Esophagus squamous epithelium (tissue), 5 donors: ENCODE measurements at places on chromosomes 2 and 18.

DNA sequence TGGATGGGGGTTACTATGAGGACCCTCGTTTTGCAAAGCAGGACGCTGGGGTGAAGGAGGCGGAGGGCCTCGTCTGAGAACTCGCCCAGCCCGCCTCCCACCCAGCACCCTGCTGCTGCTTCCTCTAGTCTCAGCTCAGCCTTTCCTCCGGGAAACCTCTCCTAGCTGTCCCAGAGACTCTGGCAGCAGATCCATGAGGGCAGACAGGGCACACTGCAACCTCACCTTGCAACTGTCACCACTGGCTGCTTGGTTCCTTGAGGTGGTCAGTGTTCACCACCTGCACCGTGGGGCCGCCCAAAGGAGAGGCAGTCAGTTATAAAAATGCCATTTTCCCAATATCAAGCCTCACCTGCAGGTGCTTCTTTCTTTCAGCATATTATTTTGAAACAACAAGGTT, 45.6 kb downstream of the PARD6G start:
- DNase-seq = no peak

GRCh38 chr18:13136904-13137669, 81.5 kb upstream of the LDLRAD4 start:
- DNase-seq = no peak

GRCh38 chr2:11500702-11501303, 33.0 kb upstream of the GREB1 start:
- no peak for DNase-seq

GRCh38 chr2:212863185-212863588, 288.2 kb downstream of the IKZF2 start:
- DNase-seq = no peak

- no peak for DNase-seq
These were observed 172.6 kb downstream of the ANKRD44 start for GRCh38 chr2:197137826-197138477.
